ENCODE measurements at places on chromosomes 1 and 21.

DNA sequence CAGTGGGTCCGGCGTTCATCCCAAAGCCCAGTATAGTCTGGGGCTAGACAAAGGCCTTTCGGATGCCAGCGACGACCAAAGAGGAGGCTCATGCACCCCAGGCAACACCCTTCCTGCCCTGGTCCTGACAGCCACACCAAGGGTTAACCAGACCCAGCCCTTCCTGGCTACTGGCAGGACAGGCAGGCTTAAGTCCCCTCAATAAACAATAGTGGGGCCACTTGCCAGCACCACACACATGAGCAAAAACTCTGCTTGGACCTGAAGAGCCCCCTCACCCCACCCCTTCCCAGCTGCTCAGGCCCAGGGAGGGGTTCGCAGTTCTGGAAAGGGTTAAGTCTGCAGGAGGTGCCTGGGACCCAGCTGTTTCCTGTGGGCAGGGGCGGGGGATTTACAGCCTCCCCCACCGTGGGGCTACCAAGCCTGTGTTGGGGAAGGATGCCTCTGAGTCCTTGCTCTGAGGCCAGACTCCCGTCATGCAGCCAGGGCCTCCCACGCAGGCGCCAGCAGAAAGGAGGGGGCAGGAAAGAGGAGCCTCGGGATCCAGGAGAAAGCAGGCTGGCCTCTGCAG is 18.2 kb downstream of the PHLDA3 start:
- no peak overlapping the region for H3K4me3 ChIP-seq
- H3K4me1 ChIP-seq, result peaks cover 9% of the 10 kb centered on the region
- no peak overlapping the region for H3K27ac ChIP-seq
- no peaks in the 10 kb centered on the region for H3K36me3 ChIP-seq

DNA sequence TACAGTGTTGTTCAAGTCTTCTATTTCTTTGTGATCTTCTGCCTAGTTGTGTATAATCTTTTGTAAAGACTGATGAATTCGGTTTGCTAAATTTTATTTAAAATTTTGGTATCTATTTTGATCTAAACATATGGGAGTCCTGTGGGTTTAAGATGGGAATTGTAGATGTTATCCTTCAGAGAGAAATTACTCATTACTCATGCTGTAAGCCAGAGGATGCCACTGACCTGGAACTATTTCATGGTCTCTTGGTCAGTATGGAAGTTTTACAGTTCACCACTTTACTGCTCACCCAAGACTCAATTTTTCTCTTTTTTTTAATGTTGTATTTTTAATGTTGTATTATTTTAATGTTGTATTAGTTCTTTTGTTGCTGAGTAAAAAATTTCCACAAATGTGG is 138.6 kb upstream of the B3GALT2 start:
- no peaks in the 10 kb centered on the region for H3K27me3 ChIP-seq
- H3K4me1 ChIP-seq, result no peaks in the 10 kb centered on the region
- DNase-seq, result no peak
- H3K4me3 ChIP-seq, result no peak overlapping the region

- no peaks in the 10 kb centered on the region for H3K4me1 ChIP-seq
- no peak for DNase-seq
- no peak overlapping the region for H3K27ac ChIP-seq
- H3K36me3 ChIP-seq, result peaks cover 41% of the 10 kb centered on the region
- H3K27me3 ChIP-seq, result peaks cover 2% of the 10 kb centered on the region
These were observed 28.3 kb downstream of the LRRC71 start for GRCh38 chr1:156948708-156949107.

DNA sequence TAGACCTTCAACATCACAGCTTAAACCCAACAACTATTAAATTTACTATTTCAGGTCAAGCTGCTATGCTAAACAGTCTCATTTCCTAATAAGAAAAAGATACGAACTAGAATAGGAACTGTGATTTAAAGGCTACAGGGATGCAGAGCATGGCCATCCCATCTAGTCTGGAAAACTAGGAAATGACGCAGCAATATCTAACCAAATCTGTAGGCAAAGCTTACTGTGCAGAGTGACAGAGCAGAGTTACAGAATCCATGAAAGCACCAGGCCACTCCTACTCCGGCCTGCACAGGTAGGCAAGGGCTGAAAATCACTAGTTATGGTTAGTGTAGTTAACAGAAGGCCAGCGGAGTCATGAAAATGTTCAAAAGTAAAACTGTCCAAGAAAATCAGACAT is 2.1 kb downstream of the HLCS start:
- DNase-seq, result no peak
- H3K4me1 ChIP-seq, result peaks cover 4% of the 10 kb centered on the region
- no peaks in the 10 kb centered on the region for H3K27me3 ChIP-seq
- H3K4me3 ChIP-seq, result no peak overlapping the region

- no peak overlapping the region for H3K4me3 ChIP-seq
- H3K27me3 ChIP-seq, result no peaks in the 10 kb centered on the region
- H3K4me1 ChIP-seq, result no peaks in the 10 kb centered on the region
- DNase-seq, result no peak
These were observed 66.1 kb downstream of the PBX1 start for GRCh38 chr1:164625004-164625617.

- H3K4me3 ChIP-seq, result no peak overlapping the region
- no peaks in the 10 kb centered on the region for H3K27me3 ChIP-seq
- H3K4me1 ChIP-seq, result no peaks in the 10 kb centered on the region
- DNase-seq, result no peak
These were observed 161.8 kb upstream of the B3GALT2 start for GRCh38 chr1:193348091-193348768.

DNA sequence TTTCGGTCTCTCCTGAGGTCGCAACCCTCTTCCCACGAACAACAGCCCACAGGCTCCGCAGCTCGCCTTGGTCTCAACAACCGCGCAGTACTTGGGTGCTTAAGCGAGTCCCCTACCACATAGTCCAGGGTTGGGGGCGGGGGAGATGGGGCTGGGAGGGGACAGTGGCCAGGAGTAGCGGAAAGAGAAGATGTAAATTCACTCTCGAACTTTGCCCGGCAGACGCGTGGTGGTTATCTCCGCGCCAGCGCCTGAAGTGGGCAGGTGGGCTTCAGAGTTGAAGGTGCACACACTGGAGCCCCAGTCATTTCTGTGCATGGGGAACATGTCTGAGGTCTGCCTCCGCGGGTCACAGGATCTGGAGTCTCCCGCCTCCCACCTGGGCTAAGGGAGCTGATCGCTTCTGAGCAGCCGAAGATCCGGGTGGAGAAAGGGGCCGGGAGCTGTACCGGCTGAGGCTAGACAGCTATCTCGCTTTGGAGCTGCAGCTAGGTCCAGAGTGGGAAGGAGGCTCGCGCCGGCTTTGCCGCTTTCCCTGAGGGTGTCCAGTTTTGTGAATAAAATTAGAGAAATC is 4.3 kb upstream of the FOXD2 start:
- H3K27ac ChIP-seq, result no peak overlapping the region
- DNase-seq, result no peak
- no peak overlapping the region for H3K4me3 ChIP-seq
- no peaks in the 10 kb centered on the region for H3K36me3 ChIP-seq

DNA sequence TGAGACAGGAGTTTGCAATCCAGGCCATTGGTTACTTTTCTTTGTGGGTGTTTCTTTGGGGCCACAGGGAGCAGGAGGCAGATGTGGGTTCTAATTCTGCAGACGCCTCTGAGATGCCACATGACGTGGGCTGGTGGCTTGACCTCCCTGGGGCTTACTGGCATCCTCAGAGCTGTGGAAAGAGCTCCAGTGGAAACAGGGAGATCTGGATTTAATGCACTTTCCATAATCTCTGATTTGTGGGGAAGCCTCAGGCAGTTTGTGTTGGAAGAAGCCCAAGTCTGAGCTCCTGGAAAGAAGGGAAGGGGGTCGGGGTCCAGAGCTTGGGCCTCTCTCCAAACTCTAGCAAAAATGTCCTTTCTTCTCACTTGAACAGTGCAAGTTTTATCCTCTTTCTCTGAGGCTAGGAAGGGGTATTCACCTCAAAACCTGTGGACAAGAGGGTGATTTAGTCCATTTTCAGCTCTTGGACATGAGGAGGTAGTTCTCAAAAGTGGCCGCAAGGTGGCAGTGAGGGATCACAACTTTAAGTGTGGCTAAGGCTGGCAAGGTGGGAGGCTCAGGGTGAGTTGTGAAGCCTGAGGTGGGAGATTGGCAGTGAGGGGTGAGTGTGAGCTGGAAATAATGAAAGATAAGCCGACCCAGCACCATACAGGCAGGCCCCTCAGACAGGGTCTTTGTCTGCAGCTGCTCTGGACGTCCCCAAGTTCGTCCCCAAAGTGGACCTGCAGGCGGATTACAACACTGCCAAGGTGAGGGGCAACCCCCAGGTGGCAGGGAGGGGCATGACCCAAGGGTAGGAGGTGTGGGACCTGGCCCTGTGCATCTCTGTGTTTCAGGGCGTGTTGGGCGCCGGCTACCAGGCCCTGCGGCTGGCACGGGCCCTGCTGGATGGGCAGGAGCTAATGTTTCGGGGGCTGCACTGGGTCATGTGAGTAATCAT is 9.2 kb downstream of the IKBKE start:
- peak; percentile 51 for DNase-seq
- no peaks in the 10 kb centered on the region for H3K27me3 ChIP-seq
- H3K4me3 ChIP-seq, result no peak overlapping the region
- peaks cover 89% of the 10 kb centered on the region for H3K36me3 ChIP-seq
- H3K4me1 ChIP-seq, result no peaks in the 10 kb centered on the region

- H3K27ac ChIP-seq, result no peak overlapping the region
- H3K4me3 ChIP-seq, result no peak overlapping the region
- H3K36me3 ChIP-seq, result no peaks in the 10 kb centered on the region
These were observed 69.4 kb upstream of the VAV3 start for GRCh38 chr1:108034396-108034795.

GRCh38 chr1:156815961-156816422 is 656 bp downstream of the SH2D2A start:
- peak; percentile 21 for DNase-seq
- peaks cover 22% of the 10 kb centered on the region for H3K36me3 ChIP-seq
- no peaks in the 10 kb centered on the region for H3K27me3 ChIP-seq
- H3K27ac ChIP-seq, result peak overlapping the region; percentile 99
- H3K4me1 ChIP-seq, result peaks cover 69% of the 10 kb centered on the region

DNA sequence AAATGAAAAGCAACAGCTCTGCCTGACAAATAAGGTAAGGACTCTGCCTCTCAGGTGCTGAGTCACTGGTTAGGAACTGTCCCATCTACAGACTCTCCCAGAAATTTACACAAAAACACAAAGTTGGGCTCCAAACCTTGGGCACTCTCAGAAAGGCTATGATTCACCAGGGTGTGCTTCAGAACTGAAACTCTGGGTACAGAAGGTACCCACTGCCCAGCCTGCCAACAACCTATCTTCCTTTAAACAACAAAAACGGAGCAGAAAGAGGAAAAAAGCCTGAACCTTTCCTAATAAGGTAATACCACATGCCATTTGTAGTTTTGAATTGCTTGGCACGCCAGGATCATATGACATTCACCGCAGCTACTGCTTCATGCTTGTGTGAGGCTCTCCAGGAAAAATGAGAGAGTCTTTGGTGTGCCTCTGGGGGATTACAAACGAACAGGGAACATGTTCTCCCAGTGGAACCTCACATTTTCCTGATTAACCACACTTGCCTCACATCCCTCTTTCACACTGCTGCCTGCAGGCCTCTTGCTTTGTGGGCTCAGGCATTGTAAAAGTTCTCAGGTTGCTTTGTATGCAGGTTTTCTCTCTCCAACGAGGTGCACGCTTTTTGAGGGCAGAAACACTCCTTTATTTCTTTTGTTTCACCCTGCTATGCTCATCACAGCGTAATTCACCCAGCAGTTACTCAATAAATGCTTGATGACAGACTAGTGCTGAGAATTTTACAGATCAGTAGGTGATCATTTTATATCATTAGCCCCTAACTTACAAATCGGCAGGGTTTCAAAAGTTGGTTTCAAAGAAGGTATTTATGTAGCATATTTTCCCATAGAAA is 65.1 kb downstream of the GADD45A start:
- H3K27ac ChIP-seq, result no peak overlapping the region
- H3K4me3 ChIP-seq, result no peak overlapping the region
- H3K36me3 ChIP-seq, result no peaks in the 10 kb centered on the region
- DNase-seq, result no peak

GRCh38 chr1:241997401-241997998 is 1.4 kb downstream of the MAP1LC3C start:
- no peak for DNase-seq
- no peak overlapping the region for H3K4me3 ChIP-seq
- no peaks in the 10 kb centered on the region for H3K4me1 ChIP-seq
- H3K36me3 ChIP-seq, result no peaks in the 10 kb centered on the region

DNA sequence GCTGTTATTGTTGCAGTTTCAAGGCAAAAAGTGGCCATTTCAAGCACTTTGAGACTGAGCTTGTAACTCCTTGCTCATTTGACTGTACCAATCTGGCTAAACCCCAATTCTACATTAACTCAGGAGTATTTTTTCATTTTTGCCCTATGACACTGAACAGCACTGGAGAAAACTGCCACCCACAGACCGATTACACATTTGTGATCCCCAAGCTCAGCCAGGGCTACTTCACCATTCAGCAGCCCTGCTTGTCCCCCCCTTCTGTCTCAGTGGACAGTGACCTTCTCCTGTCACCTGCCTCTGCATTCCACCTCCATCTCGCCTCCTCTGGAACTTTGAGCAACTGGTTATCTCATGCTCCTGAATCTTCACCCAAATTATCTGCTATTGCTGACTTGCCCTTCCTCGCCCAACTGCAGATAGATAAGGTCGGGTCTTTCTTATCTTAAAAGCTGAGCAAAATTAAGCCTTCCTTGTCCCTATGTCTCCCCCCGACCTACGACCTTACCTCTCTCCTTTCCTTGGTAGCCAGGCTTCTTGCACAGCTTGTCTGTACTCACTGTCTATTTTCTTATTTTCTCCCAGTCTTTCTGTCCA is 25.3 kb downstream of the SPATA46 start:
- H3K4me3 ChIP-seq, result no peak overlapping the region
- peaks cover 6% of the 10 kb centered on the region for H3K27me3 ChIP-seq
- no peaks in the 10 kb centered on the region for H3K4me1 ChIP-seq
- H3K36me3 ChIP-seq, result no peaks in the 10 kb centered on the region

DNA sequence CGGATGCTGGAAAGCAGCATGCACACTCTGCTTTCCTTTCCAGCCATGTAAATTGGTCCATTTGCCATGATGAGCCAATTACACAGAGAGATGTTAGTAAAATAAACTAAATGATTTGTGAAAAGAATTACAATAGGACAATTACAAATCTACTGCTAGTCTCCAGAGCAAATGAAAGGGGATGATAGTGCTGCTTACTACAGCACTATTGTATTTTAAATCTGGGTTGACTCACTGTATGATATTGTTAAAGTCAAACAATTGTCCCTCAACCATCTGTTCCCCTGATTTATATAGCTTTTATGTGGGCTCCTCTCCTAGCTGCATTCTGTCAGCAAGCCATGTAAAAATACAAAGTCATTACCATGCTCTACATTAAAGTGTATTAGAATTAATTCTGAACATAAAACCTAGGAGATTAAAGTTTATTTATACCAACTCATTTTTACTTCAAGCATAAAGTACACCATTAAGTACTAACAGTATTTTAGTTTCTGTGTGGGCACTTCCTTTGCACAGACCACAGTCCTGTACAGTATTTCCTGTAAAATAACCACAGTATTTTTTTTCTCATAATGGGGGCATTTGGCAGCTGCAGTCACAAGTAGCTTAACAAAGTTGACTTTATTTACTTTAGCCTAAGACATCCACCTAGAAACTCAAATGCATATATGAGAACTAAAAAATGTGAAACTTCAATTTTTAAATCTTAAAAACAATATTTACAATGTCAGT is 135.8 kb downstream of the VAV3 start:
- no peak for DNase-seq
- H3K36me3 ChIP-seq, result no peaks in the 10 kb centered on the region
- H3K4me1 ChIP-seq, result peaks cover 21% of the 10 kb centered on the region
- H3K4me3 ChIP-seq, result no peak overlapping the region
- H3K27me3 ChIP-seq, result no peaks in the 10 kb centered on the region
